Stimulated activated CD8-positive, alpha-beta memory T cell treated with anti-CD3 and anti-CD28 coated beads, Interleukin-15, amount 100 ng/mL, for 24 hours (primary cell): ENCODE measurements at places on chromosomes 7 and 10.
A peak's percentile ranks its signal among the peaks of the same experiment; 100 is the strongest.

GRCh38 chr10:31977440-31978155 is 49.0 kb upstream of the ARHGAP12 start:
- no peak for DNase-seq

DNA sequence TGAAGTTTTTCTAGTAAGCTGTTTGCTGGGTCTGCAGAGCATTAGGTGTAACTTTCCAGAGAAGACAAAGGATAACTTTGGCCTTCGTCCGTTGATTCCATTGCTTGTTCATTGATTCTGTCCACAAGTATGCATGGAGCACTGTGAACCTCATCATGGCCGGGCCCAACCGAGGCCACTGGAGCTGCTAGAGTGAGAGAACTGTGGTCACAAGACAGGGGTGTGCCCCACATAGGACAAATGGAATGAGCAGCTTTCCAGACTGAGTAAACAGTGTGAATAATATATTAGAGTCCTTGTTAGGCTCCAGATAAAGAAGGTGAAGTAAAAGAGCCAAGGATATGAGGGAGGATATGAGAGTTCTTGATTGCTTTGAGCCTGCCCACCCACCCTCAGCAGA is 24.9 kb downstream of the MBL2 start:
- DNase-seq, result no peak

GRCh38 chr7:70935311-70935710 is 196.6 kb upstream of the GALNT17 start:
- no peak for DNase-seq

DNA sequence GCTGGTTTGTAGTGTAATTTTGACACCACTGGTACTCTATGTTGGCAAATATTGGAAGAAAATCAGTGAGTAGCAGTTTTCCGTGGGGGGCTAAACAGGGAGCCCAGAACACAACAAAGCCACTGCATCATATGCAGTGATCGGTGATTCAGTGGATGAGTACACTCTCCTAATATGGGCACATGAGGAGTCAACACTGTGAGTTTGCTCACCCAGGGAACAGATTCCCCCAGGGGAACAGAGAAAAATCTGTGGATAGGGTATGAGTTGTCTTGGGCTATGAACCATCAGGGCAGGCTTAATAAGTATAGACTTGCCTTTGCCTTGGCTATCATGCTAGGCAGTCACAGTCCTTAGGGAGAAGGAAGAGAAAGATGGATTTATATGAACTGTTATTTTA is 227.7 kb upstream of the SEMA3E start:
- DNase-seq, result no peak

DNA sequence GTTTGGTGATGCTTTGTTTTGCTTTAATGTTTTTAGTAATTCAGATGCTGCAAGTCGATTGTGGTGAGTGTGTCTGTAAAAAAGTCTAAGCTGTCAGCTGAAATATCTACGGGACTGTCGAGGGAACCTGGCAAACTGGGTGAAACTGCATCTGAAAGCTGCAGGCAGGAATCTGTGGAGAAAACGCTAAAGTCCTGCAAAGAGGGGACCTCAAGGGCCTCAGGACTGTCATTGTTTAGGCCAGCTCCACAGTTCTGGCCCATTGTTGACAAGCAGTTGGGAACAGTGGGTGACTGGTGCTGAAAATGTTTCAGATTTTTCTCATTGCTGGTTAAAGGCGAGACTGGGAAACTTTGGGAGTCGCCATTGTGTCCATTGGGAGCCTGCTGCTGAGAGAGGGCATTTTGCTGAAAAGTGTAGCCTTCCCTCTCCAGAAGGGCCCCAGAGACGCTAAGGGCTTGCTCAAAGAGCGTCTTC is 1.8 kb downstream of the HOXA2 start:
- DNase-seq, result no peak

- no peak for DNase-seq
Measured at GRCh38 chr7:7581531-7582179, 15.0 kb downstream of the MIOS start.

DNA sequence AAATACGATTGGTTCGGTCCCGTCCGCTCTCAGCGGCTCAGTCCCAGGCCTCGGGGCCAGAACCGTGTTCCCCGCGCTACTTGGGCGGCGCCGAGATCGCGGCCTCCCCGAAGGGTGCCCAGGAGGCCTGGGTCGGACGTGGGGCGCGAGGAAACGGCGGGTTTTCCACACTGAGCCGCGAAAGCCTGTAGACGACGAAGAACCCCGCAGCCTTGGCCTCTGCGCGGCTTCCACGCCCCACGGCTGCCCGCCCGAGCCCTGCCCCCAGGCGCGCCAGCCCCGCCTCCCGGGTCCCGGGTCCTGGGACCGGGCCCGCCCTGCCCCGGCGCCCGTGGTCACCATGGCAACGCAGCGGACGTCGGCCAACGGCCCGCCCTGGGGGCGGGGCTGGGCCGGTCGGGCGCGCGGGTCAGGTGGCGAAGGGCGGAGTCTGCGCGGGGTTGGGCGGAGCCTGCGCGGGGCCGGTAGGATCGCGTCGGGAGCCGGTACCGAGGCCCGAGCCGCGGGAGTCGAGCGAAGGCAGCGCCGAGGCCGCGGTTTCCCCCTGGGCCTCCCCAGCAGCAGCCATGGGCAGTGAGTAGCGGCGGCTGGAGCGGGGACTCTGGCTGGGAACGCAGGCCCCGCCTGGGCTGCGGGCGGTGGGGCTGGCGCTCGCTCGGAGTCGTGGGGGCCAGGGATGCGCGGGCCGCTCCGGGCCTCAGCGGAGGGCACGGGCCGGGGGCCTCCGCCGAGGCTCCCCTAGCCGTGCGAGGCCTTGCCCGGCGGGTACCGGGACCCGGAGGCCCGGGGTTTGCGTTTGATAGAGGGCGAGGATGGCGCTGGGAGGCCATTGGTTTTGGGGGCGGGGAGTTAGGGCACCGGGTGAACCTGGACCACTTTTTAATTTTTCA is at the start of gene SEC61A2:
Gene SEC61A2, plus strand, starts transcription at position 456 of the 890 bp plus-strand sequence. Its CDS starts 111 bp downstream, at position 567.
- peak; percentile 99 for DNase-seq

DNA sequence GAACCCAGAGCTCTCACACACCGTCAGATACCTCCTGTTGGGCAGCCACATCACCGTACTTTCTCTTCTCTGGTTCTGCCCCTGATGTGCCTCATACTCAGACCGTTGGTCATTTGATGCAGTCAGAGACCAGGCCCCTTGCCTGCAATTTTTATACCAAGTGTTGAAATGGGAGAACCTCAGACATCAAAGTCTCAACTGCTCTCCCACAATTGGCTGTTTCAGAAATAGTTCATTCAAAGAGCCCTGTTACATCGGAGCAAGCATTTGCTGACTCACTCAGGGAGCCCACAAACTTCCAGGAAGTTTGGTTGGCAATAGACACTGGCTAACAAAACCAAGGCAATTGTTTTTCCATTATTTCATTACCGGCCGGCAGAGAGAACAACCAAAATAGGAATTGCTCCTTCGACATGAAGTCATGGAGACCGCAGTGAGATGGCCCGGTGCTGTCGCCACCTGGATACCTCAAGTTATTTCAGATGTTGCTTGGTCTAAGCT is 33.5 kb upstream of the ADAM12 start:
- no peak for DNase-seq

DNA sequence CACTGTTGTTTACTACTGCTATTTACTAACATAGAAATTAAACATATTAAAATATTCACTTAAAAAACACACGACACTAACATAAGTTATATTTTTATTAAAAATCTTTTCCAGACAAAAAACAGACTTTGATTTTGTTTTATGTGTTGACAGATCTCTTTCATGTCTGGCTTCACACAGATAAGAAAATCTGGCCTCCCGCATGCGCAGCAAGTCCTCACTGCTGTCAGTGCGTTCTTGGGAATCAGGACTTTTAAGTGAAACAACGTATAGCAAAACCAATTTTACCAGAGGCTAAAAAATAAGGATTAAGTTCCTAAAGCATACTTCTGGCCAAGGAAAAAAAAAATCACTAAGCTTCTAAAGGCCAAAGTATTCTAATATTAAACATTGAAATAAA is 1.2 kb upstream of the IDI1 start:
- no peak for DNase-seq

- DNase-seq, result no peak
Measured at GRCh38 chr7:139232904-139233303, 1.9 kb downstream of the UBN2 start.

DNA sequence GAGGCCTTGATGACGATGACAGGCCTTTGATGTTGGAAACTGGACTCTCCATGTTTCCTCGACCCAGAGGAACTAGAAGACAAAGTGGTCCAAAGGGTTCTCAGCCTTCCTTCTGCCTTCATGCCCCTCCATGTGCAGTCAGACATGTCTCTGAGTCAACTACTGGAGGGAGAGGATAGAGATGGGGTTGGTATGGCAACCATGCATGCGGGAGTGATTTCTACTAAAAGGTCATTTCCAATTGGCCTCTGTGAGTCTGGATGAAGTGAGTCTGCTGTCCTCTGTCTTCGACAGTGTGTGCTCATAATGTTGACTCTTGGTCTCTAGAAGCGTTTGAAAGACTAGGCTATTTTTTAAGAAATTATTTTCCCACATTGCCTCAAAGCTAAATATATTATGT is 29.2 kb downstream of the STK17A start:
- DNase-seq, result no peak

DNA sequence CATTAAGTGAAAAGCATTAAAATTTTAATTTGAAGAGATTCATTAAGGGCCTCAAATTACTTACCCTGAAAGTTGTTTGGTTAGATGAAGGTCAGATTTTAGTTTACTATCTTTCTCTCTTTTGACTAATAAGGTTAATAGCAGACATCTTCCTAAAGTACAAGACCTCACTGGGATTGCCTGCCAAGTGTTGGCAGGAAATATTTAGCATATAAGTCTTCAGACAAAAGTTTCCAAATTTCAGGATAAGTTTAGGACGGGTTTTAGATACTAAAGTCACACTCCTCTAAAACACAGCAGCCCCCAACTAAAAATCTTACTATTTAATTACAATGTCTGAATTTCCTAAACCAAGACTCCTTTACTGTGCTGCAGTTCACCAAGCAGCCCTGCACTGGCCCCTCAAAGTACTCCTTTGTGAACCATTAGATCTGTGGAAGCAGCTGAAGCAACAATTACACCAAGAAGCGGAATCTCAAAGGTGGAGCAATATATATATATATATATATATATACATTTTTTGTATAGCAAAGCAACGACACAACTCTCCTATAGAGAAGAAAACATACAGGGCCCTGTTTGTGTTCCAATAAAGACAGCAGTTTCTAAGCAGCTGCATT is 91.2 kb upstream of the KCNIP2 start:
- no peak for DNase-seq

- DNase-seq, result no peak
Measured at GRCh38 chr7:150942591-150943452, 35.3 kb downstream of the KCNH2 start.

- DNase-seq, result no peak
Measured at GRCh38 chr10:103983367-103983911, 16.5 kb downstream of the SLK start.

- DNase-seq, result no peak
Measured at GRCh38 chr7:151408839-151409666, 785 bp downstream of the WDR86 start.

DNA sequence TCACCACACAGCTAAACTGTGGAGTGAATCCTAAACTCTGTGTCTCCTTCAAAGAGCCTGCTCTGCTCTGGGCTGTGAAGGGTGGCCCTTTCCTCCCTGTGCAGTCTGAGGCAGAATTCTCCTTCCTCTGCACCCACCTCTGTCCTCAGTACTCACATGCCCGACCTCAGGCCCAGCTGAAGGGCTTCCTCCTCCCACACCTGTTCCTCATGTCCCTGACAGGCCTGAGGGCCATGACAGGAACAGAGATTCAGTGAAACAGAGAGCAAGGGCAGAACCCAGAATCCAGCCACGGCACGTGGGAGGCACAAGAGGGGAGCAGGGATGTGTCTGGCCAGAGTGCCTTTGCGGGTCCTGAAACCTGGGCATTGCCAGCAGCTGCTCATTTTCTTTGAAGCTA is 13.9 kb downstream of the CREB3L2 start:
- no peak for DNase-seq

DNA sequence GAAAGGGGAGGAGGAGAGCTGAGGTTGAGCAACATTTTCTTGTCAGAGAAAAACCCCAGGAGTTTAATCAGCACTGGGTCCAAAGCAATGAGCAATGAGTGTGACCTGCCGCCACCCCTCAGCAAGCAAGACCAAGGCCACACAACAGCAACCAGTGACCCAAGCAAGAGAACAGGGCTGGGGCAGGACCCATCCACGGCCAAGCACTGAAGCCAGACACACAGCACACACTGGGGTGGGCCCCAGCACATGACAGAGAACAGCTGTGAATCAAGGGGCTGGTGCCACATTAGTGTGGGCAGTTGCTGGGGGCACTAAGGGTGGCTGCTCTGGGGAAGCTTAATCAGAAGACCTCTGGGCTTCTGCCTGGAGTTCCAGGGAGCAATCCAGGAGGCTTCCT is 16.2 kb downstream of the TMEM72 start:
- DNase-seq, result no peak

DNA sequence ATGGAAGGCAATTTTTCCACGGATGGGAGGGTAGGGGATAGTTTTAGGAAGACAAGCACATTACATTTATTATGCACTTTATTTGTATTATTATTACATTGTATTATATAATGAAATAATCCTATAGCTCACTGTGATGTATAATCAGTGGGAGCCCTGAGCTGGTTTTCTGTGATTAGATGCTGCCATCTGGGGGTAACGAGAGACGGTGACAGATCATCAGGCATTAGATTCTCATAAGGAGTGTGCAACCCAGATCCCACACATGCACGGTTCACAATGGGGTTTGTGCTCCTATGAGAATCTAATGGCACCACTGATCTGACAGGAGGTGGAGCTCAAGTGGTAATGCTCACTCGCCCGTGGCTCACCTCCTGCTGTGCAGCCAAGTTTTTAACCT is 103.9 kb upstream of the STK17A start:
- DNase-seq, result no peak

- no peak for DNase-seq
Measured at GRCh38 chr7:109996927-109997326, 1094.0 kb upstream of the LRRN3 start.

DNA sequence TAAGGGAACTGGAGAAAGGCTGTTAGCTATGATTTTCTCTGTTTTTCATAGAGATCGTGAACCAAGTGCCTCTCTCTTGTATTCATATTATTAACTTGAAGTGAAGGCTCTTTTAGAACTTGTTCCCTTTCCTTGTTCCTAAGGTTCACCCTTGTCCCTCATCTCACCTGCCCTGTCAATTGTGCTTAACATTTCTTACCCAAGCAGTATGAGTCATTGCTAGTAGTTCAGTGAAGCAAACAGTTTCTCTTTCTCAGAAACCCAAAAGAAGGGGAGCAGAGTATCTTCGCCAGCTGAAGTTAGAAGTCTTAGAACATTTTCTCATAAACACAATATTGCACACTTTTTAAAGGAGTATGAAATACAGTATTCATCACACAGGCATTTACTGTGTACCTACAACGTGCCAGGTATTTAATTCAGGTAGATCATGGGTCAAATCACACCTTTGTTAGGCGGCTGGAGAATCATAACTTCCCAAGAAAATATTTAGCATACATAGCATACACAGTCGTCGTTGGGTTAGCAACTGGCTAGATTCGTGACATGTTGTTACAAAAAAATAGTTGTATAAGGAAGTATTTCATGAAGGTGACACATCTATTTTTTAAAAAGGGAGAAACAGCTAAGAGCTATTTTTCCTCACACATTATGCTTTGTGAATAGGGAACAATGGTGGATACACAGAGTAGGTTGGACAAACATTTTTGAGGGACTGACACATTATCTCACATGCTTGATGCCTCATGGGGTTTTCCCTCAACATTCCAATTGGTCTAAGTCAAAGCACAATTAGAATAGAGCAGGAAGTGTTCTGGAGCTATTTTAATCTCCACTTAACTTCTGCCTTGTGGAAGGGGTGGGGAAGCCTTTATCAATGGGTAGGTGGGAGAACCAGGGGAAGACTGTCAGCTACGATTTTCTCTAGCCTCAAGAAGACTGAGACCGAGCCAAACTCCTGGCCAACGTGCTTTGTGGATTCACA is 13.2 kb downstream of the HDAC9 start:
- DNase-seq, result no peak
